ENCODE measurements at places on chromosomes 7 and 10.

DNA sequence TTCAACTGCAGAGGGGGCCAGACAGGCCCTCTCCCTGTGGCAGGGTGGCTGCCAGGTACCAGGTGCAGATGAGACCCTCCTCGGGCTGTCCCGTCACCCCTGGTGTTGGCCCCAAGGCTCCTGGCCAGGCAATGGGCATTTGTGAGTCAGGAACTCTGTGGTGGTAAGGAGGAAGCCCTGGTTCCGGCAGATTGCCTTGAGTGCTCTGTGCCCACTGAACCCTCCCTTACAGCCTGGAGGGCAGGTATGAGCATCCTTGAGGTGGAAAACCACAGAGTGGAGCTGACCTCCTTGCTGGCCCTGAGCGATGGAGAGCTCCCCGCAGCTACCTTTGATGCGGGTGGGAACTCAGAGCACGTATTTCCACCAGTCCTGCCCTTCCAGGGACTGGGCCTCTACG is 2.0 kb downstream of the PAOX start:
- DNase-seq: no peak

DNA sequence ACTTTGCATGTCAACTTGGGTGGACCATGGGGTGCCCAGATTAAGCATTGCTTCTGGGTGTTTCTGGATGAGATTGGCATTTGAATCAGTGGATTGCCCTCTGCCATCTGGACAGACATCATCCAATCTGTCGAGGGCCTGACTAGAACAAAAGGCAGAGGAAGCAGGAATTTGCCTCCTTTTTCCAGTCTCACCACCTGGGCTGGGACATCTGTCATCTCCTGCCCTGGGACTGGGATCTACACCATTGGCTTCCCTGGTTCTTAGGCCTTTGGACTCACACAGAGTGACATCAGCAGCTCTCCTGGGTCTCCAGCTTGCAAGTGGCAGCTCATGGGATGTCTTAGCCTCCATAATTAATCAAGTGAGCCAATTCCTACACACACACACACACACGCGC is 10.3 kb downstream of the SLC13A4 start:
- DNase-seq: no peak

- DNase-seq: no peak
Observed at GRCh38 chr10:133379152-133379800, at the start of gene PAOX. PAOX (plus strand) TSS chr10:133379262; CDS start chr10:133379317, 55 bp downstream.

DNA sequence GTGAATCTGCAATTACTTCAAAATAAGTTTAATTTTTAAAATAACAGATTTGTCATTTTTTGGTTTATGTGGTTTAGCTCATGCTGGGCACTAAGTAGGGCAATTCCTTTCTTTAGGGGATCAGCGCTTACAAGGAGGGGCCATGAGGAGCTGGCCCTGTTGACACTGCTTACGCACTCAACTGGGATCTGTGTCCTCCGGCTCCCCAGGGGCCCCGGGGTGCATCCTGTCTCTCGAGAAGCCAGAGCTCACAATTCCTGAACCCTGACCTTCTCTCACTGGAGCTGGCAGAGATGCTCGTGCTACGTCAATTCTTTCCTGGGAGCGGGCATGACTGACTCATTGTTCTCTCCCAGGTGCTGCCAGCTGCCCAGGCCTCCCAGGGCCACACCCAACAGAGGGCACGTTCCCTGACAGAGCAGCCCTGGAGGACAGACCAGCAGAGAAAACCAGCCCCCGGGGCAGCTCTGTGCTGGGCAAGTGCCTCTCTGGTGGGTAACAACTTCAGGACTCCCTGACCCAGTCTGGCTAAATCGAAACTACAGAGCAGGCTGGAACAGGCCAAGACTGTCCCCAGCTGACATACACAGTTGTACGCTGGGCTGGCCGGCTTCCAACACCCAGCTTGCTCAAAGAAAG is 36.8 kb downstream of the CTBP2 start:
- no peak for DNase-seq

DNA sequence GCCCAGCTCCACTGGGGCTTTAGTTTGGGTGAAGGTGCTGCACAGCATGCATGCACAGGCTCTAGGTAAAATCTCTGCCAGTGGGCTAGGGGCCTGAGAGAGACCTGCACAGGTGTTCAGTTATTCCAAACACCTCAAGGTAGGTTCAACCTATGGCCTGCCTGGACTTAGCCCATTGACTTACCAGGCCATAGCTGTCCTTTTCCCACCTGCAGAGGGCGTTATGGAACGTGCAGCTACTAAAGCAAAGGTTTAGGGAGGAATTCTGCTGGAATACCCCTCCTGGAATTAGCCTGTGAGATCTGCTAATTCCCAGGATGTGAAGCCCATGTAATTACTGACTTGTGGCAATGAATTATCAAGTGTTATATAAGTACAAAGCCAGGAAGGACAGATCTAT is 3.6 kb downstream of the VWC2 start:
- DNase-seq: no peak

DNA sequence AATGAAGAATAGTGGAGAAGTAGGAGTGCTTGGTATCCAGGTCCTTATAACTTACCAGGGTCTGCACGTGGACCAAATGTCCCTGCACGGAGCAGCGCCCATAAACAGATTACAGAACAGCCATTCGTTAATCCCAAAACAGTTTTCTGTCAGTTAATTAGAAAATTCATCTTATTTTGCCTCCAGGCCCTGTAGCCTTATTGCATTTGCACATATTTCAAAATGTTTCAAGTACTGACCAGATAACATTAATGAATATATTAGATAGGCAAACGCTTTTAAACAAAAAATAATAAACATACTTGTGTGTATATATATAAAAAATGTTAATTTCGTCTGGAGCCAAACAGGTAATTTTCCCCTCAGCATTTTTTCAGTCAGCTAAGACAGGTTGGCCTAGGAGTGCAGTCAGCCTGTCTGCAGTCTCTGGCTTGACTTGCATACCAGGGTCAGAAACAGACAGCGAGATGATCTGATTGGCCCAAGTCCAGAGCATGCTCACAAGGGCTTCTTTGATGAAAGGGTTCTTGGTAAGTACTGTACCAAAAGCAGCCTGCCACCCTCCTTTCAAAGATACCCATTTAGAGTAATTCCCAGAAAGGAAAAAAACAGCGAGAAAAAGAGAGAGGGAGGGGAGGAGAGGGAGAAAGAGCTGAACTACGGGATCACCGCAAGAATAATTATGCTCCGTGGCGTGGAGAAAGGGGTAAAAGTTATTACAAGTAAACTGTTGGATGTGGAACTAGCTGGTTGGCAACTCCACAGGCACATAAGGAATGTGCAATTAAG is 194.4 kb upstream of the TCF7L2 start:
- DNase-seq: no peak

DNA sequence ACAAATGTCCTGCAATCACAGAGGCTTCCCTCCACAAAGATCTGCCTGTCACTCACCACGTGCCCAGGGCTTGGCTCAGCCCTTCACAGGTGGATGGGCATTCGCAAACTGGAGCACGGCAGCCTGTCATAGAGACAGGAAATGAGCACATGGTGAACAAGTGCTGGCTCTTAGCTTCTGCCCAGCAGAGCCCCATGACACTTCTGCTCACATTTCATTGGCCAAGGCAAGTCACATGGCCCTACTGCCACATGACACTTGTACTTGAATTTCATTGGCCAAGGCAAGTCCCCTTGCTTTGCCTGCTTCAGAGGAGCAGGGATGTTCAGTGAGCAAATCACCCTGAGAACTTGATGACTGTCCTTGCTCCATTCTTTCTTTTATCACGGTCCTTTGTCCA is 110.8 kb upstream of the PPP2R2D start:
- no peak for DNase-seq

DNA sequence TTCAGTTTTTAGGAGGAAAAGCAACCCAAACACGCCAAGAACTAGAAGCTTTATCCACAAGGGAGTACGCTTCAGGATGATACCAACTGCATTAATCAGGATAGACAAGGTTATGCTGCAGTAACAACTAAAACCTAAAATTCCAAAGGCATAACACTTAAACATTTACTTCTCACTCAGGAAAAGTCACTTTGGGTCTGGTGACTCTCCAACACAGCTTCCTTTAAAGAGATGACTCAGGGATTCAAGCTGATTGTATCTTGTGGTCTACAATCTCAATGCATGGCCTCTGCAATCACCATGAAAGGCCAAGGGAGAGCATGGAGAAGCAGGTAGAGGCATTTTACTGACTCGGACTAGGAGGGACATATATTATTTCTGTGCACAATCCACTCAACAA is 315.8 kb downstream of the KCNMA1 start:
- no peak for DNase-seq

GRCh38 chr10:132351611-132352010 is 19.6 kb downstream of the LRRC27 start:
- DNase-seq: no peak

DNA sequence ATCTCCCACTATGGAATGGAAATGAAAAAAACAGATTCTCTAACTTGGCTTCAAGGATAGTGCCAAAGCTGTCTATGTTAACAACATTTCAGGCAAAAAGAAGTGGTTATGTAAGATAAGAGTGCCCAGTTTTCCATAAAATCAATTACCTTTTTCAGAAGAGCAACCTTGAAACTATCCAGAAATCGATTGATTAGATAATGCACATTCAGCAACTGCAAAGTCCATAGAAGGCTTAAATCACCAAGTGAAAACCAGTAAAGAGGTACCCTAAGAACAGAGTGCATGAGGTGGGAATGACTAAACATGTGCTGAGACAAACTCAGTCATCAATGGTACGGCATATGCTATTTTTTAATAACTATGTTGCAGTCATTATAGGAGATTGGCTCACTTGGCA is 71.9 kb upstream of the TNKS2 start:
- DNase-seq: no peak

- DNase-seq: no peak
Observed at GRCh38 chr7:117385363-117386109, 41.8 kb downstream of the ASZ1 start.

GRCh38 chr7:22485189-22485588 is 14.8 kb downstream of the STEAP1B start:
- no peak for DNase-seq

DNA sequence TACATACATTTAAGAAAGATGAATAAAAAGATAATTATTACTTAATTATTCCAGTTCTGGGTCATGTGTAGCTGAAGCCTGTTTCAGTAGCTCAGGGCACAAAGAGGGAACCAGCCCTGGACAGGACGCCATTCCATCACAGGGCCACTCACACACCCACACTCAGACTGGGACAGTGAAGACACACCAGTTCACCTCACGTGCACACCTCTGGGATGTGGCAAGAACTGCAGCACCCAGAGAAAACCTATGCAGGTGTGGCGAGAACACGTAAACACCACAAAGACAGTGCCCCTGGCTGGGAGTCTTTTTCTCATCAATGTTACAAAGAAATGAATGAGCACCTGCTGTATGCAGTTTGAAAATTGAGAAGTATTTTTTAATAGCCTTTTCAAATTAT is 1.6 kb upstream of the IDI1 start:
- DNase-seq: no peak

- DNase-seq: no peak
Observed at GRCh38 chr10:101773923-101774588, 1.9 kb downstream of the FGF8 start.

DNA sequence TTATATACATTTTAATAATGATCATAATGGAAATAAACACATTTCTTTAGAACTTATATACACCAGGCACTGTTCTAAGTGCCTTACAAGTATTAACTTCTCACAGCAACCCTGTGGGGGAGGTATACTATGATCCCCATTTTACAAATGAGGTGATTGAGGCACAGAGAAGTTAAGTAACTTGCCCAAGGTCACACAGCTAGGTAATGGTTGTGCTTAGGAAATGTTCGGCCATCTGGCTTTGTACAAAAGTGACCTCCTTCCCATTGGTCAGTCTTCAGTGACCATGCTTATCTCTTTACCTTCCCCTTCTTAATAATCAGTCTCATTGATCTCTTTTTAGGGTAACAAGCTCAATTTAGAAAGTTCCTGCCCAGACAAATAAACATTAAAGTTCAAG is 158.8 kb downstream of the KIAA1217 start:
- no peak for DNase-seq

DNA sequence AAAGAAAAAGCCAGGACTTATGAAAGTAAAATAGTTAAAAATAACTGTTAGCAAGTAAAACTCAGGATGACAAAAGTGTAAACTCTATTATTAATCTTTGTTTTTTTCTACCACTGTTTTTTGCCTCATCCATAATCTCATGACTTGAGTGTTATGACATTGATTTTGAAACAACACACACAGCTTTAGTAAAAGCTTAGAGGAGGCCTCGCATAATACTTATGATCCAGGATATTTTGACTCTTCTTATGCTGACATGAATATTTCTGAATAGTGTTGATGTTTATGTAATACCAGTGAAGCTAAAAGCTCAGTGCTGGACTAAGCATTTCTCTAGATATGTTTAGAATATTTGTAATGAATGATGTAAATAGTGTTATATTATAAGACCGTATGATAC is 10.5 kb downstream of the KAT6B start:
- no peak for DNase-seq

GRCh38 chr10:45227456-45227855 is 88.0 kb downstream of the OR13A1 start:
- DNase-seq: no peak

DNA sequence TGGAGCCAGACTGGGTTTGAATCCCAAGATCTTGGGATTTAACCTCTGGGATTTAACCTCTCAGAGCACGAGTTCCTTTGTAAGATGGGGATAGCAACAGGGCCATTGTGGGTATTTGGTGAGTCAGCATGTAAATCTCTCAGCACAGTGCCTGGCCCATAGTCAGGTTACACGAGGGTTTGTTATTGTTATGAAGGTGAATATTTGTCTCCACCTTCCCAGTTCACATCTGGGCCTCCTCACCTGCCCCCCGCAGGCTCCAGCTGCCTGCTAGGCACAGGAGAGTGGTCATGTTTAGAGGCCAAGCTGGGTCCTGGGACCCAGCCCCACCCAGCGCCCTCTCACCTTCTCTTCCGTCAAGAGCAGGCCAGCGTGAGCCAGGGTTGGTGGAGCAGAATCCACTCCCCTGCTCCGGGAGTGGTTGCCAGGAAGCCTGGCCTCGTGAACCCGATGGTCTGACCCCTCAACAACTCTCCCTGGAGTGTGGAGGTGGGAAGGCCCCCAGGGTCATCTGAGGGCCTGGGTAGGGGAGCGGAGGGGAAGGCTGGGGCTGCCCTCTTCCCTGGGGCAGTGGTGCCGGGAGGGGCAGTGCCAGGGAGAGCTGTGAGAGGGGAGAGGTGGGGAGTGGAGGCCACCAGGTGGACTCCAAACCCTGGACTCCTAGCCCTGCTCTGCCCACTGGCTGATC is 26.0 kb downstream of the FAM241B start:
- DNase-seq: no peak

Data from BJ (cell line).